ENCODE measurements at places on chromosomes 13 and 19.
A peak's percentile ranks its signal among the peaks of the same experiment; 100 is the strongest.

- DNase-seq = no peak
These were observed 10.8 kb downstream of the OR7D2 start for GRCh38 chr19:9189535-9189934.

DNA sequence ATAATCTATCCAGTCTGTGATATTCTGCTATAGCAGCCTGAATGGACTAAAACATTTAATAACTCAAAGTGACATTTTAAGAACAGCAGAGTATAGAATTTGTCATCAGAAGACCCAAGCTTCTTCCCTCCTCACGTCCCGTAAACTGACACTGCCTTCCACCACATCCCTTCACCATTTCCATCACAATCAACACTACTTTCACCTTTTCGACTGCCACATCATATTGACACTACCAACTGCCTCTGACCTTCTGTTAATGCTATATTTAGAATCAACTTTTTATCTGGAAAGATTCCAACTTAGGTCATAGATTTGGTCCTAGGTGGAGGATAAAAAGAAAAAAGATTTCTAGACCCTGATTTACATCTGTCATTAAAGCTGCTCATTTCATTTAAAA, 39.6 kb downstream of the STOML3 start:
- DNase-seq = no peak

DNA sequence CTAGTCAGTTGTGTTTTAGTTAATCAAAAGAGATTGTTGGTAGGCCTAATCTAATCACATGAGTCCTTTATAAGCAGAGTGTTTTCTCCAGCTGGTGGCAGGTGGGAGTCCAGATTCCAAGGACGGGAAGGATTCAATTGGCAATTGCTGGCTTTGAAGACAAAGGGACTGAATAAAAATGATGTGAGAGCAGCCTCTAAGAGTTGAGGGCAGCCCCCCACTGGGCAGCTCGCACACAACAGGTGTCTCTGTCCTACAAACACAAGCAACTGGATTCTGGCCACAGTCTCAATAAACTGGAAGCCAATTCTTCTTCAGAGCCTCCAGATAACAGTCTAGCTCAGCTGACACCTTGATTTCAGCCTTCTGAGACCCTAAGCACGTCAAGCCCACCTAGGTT, 915.2 kb downstream of the PCDH9 start:
- DNase-seq = no peak

- no peak for DNase-seq
These were observed 54.0 kb upstream of the C13orf46 start for GRCh38 chr13:114027826-114028225.

- no peak for DNase-seq
These were observed 42.7 kb upstream of the VSTM2B start for GRCh38 chr19:29482855-29483640.

DNA sequence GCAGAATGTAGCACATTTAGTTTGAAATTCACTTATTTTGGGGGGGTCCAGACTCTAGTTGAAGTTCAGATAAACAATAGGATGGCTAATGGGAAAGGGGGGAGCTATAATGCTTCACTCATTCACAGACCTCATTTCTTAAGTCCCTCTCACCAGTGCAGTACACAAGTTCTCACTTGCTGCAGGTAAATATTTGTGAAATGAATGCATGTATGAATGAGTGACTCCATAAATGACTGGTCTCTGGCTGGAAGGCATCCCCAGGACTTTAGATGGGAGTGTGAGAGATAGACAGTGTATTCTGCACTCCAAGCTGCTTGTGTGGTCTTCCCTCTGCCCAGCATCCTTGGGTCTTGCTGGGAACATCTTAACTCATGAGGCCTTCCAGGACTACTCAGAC, 169.2 kb downstream of the ZIC5 start:
- no peak for DNase-seq

DNA sequence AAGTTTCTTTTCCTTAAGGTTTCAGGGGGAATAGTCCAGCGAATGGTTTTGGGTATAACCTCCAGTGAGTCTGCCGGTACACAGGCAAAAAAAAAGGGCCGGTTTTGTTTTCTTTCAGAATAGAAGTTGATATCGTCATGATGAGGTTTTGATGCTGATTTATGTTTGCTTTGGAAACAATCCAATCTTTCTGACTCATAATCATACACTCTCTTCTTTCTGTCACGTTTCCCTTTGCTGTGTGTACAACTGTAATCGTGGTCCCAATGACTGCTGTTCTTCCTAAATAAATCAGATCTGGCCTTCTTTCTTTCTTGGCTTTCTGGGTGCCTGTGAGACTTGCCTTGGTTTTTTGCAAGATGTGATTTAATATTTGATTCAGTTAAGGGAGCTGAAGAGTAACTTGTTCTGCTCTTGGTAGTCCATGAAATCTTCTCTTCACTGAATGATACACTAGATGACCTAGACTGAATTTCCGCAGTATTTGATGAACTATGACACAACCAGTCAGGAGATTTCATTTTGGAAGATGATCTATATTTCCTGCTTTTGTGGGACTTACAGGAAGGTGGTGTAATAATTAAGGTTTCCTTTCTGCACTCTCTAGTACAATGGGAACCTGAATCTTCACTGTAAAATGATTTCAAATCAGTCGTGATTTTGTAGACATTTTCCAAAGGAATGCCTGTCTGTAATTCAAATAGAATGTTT, 34.9 kb upstream of the METTL21C start:
- DNase-seq = peak; percentile 23

DNA sequence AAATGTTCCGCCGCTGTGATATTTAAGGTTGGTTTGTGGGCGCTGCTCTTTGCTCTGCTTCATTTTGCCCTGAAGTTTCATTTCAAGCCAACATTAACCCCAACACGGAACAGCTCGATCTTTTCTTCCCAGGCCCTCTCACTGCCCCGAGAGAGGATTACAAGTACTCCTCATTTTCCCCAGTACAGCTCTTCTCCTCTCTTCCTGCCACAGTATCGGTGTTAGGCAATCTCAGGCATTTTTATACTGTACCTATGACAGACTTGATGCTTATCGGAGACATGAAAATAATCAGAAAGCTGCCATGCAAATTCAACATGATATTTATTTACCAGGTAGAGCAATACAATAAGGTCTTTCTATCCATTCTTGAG, 1.3 kb upstream of the EDNRB start:
- DNase-seq = no peak

DNA sequence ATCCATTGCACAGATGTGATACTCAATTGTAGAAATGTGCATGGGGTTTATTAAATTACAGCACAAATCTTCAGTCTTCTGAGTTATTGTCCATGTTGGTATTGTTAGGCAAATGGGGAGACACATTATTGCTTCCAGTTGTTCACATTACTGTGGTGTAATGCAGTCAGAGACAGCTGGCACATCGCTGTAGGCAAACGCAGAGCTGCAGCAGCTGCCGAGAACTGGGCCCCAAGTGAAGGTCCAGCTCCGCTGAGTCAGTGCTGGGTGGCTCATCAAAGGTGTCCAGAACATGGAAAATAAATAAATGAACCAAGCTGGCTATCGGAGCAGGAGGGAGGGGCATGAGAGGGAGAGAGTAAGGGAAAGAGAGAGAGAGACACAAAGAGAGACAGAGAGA, 299.1 kb upstream of the OBI1 start:
- peak; percentile 38 for DNase-seq

DNA sequence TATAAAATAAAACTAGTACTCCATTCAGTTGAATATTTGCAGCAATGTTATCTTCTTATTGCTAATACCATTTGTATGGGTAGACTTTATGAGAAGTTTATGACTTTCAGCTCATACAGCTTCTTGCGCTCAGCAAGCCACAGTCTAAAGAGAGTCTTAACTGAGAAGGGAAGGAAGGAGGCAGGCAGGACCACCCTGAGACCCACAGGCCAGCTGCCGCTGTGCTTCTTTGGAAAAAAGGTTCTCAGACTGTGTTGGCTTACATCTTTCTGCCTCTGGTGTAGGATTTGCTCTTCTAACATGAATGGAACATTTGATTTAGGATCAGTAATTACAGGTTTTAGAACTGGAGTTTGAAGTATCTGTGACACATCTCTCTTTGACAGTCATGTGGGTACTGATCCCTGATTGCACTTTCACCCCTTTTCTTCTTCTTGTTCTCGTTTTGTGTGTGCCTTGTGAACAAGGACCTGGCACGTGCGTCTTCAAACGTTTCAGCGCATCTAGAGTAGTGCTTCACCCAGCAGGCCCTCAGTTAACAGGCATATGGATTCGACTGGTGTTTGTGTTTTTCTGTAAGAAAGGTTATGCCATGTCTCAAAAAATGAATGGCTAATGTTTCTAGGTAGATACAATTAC, 7.1 kb upstream of the GPR18 start:
- no peak for DNase-seq

DNA sequence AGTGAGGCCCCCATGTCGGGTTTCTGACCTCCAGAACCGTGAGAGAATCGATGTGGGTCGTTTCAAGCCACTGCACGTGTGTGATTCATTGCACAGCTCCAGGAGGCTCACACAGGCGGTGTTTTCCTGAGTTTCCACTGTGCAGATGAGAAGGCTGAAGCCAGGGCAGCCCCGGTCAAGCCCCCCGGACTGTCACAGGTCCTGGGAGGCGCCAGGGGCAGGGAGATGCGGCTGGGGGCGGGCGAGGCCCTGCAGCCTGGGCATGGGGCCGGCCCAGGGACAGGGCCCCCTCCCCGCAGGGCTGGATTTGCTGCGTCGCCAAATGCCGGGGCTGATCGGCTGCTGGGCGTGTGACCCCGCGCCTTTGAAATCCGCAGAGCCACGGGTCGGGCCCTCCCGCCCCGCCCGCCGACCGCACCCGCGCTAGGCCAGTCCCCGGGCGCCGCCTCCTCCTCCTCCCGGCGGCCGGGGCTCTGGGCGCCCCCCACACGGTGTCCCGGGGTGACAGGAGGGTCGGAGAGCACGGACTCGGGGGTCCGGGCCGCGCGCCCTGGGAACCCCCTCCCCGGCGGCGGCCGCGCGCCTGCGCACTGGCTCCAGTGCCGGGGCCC, 9.9 kb upstream of the MKNK2 start:
- DNase-seq = peak; percentile 89

DNA sequence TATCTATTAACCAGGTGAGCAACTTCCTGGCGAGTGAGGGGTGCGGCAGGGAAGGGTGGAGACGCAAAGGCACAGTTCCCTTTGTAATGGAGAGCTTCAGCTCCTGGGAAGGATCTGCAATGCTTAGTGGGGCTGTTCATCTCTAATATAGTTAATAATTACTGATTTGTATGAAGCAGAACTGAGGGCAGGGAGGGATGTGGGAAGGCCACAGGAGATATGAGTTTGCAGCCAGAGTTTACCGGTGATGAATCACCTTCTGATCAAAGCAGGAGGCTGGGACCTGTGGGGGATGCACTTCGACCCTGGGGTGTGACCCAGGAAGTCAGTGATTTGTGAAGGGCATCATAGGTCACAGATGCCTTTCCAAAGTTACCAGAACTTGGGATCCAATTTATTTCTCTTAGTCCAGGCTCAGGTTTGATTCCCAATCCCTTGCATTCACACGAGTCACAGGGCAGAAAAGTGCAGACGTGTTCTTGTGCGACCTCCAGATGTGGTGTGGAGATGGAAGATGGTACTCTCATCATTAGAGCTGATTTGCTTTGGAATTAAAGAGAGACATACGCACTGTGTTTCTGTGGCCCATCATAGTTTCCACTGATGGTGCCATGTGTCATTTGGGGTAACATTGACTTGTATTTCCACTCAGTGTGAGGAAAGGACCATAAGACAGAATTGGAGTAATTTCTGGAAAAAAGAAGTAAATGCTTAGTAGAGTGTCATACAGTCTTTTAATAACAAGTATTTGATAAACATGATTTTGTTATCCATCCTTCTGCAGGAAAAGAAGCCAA, 55.0 kb downstream of the LRCH1 start:
- DNase-seq = peak; percentile 77

GRCh38 chr13:97369261-97369893, 64.6 kb upstream of the RAP2A start:
- peak; percentile 43 for DNase-seq

- peak; percentile 55 for DNase-seq
These were observed 231.8 kb downstream of the SHISA2 start for GRCh38 chr13:25819856-25820530.

- no peak for DNase-seq
These were observed 155.7 kb upstream of the SOX1 start for GRCh38 chr13:111911121-111911720.

DNA sequence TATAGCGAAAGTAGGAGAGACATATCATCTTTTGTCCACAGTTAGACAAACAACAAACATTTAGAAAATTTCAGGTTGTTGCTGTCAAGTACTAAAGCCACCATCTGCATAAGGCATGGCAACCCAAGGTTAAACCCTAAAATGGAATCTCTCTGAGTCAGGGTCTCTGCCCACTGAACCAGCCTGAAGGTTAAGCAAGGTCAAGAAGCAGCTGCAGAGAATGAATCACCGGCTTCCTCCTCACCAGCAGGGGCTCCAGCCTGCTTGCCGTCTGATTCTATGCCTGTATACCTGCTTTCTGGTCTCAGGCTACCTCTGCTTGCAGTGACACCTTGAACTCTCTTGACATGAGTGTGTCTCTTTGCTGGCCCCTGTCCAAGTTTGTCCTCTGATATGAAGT, 726.2 kb upstream of the SGCG start:
- no peak for DNase-seq

DNA sequence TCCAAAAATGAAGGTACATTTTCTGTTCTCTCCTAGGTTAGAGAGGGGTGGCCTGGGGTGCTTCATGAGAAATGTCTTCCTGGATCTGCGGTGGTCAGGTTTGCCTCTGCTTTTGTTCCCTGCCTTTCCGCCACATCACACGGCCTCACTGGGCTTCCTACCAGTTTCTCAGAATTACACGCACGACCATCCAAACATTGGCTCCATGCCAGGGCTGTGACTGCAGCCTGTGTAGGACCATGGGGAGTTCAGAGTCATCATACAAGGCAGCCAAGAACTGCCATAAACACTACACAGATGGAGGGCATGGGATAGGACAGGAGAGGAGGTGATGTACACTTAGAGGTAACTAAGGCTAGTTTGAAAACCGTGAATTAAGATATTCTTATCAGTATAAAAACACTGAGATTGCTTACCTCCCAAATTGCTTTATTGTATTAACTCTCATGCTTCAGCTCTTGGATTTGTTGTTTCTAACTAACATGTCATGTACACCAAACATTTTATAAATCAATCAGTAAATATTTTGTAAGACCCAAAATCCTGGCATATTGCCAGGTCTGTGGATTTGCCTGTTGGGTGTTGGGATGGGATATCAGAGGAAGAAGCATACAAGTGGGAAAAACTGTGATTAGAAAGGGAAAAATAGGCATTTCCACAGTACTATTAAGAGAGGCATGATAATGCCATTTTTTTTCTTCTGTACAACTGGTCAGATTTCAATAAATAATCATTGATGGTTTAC, 45.2 kb downstream of the CDADC1 start:
- peak; percentile 75 for DNase-seq

DNA sequence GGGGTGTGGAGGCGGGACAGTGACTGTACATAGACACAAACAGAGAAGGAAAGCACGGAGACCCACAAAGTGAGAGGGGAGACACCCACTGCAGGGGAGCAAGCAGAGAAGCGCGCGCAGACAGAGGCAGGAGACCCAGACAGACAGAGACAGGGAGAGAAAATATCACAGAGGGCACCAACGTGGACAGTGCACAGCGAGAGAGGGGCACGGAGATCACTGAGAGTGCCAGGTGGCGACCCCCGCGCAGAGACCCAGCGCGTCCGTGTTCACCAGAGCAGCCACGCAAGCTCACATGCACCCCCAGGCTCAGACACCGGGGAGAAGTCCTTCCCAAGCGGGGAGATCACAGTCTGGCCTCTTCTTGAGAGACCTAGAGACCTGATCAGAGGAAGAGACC, 1.4 kb upstream of the CACNG7 start:
- no peak for DNase-seq

Measured in muscle of leg (tissue), 16 donors.